ENCODE measurements at places on chromosomes 5 and 9. TPM values are rescaled to one million over a fixed set of nuclear protein-coding genes. Genes with fewer than 3 reads are reported as not detected.

ARHGEF37 gene
- 32.9 TPM for total RNA-seq

GRCh38 chr9:132572921-132573320 lies 9.5 kb upstream of the BARHL1 start:
- DNase-seq = peak; percentile 22

C5orf46 gene
- total RNA-seq = 2.0 TPM

- DNase-seq = no peak
These were observed 121.7 kb upstream of the SEMA6A start for GRCh38 chr5:116696366-116696765.

PCDHA9 gene
- total RNA-seq = not detected

- no peak for DNase-seq
These were observed 4.0 kb downstream of the CSF1R start for GRCh38 chr5:150082374-150082773.

PCDHB3 gene
- 1.4 TPM for total RNA-seq

DNA sequence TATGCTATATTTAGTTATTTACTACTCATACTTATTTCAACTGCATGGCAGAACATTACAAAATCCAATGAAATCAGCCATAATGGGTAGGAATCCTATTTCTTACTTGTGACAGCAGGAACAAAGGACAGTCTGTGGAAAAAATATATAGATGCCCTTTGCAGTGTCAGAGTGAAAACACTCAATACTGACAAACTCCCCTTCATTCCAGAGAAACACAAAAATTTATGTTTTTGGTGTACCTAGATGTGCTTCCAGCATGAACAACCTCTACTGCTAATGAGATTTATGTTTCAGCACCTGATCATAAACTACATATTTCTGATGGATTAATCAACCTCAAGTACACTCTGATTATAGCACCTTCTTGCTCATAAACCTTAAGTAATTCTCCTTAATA lies 132.4 kb downstream of the CDH10 start:
- DNase-seq = no peak

GRCh38 chr5:154757814-154758406 lies 2.7 kb downstream of the LARP1 start:
- no peak for DNase-seq

GNA14 gene
- total RNA-seq = 1.9 TPM

GRCh38 chr9:108150736-108151586 lies 661.4 kb upstream of the KLF4 start:
- DNase-seq = peak; percentile 56

MEGF10 gene
- total RNA-seq = 0.78 TPM

- no peak for DNase-seq
These were observed 5.6 kb upstream of the HNRNPAB start for GRCh38 chr5:178198706-178199105.

DNA sequence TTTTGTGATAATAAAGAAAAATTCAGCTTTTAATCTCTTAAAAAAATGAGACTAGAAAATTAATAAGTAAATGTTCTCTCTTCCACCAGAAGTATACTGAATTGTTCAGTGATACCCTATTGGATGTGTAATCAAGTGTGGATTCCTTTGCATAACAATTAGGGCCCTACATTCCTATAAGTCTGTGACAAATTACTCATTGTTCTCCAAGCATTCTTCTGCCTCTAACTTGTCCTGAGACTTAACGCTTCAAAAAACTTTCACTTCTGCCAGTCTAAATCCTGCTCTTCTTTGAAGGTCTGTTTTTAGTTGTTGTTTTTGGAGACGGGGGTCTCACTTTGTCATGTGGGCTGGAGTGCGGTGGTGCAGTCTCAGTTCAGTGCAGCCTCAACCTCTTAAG lies 9.2 kb upstream of the DDX46 start:
- no peak for DNase-seq

CCL27 gene
- not detected for total RNA-seq

GRCh38 chr9:129078691-129079503 lies 2.0 kb upstream of the DOLPP1 start:
- DNase-seq = no peak

SPINK13 gene
- total RNA-seq = not detected

- no peak for DNase-seq
These were observed 642 bp downstream of the RBM22 start for GRCh38 chr5:150700246-150700593.

GRCh38 chr5:5141625-5142525 lies 1.7 kb downstream of the ADAMTS16 start:
- no peak for DNase-seq

GRCh38 chr5:108212775-108213346 lies 169.0 kb downstream of the FBXL17 start:
- no peak for DNase-seq

DNA sequence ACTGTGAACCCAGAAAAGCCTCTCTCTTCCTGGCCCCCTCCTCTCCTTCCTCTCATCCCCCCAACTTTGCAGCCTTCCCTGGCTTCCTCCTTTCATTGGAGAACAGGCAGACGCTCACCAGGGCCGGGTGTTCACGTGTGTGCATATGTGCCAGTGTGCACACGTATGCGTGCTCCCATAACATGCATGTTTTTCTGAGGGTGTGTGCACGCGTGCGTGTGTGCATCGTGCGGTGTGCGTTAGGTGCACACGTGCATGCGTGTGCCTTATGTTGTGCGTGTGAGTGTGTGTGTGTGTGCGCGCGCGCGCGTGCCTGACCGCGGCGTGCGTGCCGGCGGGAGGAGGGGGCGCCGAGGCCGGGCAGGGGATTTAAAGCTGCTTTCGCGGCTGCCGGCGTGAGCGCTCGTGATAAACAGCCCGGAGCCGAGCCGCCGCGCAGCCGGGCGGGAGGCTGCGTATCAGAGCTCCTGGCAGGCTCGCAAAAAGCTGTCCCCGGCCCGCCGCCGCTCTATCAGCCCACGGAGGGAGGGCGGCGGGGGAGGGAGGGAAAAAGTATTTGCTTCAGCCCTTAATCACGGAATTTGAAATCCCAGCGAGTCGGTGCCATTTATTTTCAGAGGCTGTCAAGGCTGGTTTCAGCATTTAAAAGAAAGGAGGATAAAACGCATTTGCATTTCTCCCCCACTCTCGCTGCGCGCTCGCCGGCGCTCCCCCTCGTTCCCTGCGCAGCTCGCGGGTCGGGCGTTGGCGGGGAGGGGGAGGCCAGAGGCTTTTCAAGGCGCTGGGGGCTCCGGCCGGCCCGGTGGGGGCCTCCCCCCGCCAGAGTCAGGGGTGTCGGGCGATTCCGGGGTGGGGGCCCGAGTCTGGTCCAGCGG lies 183.9 kb downstream of the C9orf50 start:
- DNase-seq = peak; percentile 82

DNA sequence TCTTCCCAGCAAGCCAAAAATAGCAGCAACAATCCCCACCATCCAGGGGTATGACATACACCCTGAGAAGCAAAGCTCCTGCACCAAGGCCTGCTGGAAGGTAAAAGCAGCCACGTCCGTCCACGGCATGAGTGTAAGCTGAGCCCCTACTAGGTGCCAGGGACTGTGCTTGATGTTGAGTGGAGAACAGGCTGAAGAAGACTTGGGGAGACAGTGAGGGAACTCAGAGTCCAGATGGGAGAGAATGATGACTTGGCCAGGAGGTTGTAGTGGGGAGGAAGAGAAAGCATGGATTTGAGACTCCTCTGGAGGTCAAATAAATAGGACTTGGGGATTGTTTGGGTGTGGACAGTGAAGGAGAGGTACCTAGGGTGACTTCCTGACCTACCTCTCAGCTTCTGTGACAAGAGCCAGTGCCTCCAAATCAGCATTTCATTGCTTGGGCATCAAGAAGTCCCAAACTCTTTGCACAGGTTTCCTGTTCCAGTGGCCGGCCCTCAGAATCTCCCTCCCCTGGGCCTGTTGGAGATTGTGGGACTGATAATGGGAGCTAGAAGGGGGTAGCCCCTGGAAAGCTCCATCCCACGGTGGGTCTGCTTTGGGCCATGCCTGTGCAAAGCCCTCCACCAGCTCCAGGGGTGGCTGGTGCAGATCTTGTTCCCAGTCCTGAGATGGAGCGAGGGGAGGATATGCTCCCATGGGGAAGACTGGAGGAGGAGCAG lies 58.3 kb upstream of the ADAMTS2 start:
- DNase-seq = no peak

FGF1 gene
- total RNA-seq = 42.7 TPM

DNA sequence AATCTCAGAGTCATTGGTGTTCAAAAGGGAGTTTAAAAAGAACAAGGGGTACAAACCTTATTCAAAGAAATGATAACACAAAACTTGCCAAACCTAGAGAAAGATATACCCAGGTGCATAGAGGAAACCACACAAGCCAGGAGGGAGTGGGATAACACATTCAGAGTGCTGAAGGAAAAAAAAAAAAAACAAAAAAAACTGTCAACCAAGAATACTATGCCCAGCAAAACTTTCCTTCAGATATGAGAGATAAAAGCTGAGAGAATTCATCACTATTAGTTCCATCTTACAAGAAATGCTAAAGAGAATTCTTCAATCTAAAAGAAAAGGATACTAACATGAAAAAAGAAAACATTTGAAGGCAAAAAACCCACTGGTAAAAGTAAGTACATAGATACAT lies 11.5 kb upstream of the TESK1 start:
- DNase-seq = no peak

CA9 gene
- not detected for total RNA-seq

PCDHA12 gene
- total RNA-seq = not detected

GRCh38 chr5:104412649-104413240 lies 850.2 kb upstream of the NUDT12 start:
- DNase-seq = no peak

SMIM32 gene
- not detected for total RNA-seq

FCN2 gene
- total RNA-seq = 0.30 TPM

GRCh38 chr9:125743682-125744428 lies 3.3 kb upstream of the PBX3 start:
- DNase-seq = no peak

- no peak for DNase-seq
These were observed 872 bp downstream of the ZNF618 start for GRCh38 chr9:113876993-113877368.
